Caco-2 (cell line): ENCODE measurements at places on chromosomes 6 and 20. TPM values are rescaled to one million over a fixed set of nuclear protein-coding genes. Genes with fewer than 3 reads are reported as not detected.

MYB gene
- 2.3 and 2.7 TPM in 2 replicates for total RNA-seq

MUCL3 gene
- 0.16 TPM in 1 of 2 replicates, not detected in the other for total RNA-seq

ZNF165 gene
- total RNA-seq: 9.2 and 11.0 TPM in 2 replicates

C20orf202 gene
- total RNA-seq: not detected in 2 replicates

STXBP5 gene
- 17.7 and 17.9 TPM in 2 replicates for total RNA-seq

SULF2 gene
- 48.6 and 66.1 TPM in 2 replicates for total RNA-seq
